ENCODE measurements at places on chromosomes 7 and 10. TPM values are rescaled to one million over a fixed set of nuclear protein-coding genes. Genes with fewer than 3 reads are reported as not detected.
A peak's percentile ranks its signal among the peaks of the same experiment; 100 is the strongest.

GRCh38 chr10:58322072-58322834, 12.6 kb upstream of the UBE2D1 start:
- no peak for DNase-seq

DNA sequence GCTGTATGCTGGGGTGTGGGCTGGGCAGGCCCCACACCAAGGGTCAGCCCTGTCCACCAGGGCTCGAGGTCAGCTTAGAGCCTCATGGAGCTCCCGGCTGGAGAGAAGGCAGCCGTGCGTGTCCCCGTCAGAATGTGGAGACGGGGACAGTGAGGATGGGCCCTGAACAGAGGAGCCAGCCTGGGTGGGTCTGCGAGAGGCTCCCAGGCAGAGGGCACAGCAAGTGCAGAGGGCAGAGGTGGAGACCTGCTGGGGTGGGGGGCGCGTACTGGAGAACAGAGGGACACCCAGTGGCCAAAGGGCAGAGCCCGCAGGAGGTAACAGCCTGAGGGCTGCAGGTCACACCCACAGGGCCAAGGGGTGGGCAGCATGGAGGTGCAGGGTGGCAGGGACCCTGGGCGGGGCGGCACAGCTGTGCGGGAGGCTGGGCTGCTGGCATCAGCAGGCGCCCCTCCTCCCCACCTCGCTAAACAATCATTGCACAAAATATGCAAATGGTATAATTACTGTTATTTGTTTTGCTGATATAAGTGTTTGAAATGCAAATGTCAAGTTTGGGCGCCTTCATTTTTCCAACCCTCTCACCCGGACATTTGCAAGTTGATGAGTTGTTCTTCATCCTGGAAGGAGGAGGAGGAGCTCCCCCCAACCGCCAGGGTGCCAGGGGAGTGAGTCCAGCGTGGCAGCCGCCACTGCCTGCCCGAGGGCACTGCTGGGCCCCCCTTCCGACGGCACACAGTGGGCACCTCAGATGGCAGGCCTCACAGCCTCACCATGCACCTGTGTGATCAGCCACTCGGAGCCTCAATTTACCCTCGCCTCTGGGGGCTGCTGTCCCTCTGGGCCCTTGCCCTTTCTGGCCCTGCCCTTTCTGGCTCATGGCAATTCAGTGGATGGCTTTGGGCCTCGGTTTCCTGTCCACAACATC, 35.0 kb downstream of the ELFN1 start:
- DNase-seq: peak; percentile 72

DNA sequence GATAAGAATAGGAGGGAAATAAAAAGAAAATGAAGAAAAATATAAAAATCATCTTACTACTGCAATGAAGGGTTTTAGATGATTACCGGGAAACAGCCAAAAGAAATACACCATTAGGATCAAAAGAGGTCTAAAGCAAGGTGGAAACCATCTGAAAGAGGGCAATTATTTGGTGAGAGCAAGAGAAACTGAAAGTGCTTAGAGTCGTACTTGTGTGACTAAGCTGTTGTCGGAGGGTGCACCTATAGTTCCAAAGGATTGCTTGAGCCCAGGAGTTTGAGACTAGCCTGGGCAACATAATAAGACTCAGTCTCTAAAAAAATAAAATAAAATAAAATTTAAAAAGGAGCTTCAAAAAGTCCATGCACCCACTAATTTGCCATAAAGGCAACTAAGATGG, 169.5 kb downstream of the DKK1 start:
- DNase-seq: no peak

The UCN3 gene
- total RNA-seq: not detected

GRCh38 chr7:158273138-158273651, 314.4 kb downstream of the PTPRN2 start:
- DNase-seq: peak; percentile 74

The PTPRZ1 gene
- 0.51 TPM for total RNA-seq

GRCh38 chr10:49082766-49083165, 32.6 kb downstream of the VSTM4 start:
- DNase-seq: peak; percentile 83

Data from cardiac septum (tissue), 1 donor.